ENCODE measurements at places on chromosomes 11 and 22.

DNA sequence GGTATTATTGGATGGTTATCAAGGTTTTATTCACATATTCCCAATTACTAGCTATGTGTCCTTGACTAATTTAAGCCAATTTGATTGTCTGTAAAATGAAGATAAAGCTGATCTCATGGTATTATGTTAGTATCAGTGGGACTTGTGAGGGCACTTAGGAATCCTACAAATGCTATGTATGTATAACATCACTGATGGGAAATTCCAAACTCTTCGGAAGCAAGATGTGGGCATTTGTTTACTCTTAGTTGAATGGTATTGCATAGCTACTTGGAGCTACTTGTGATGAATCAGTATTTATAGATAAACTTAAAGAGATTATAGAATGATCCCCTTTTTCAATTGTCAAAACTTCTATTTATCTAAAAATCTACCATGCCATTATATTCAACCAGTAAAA is 239.9 kb downstream of the CNTN5 start:
- no peak for DNase-seq

GRCh38 chr11:104690241-104690640 is 208.0 kb downstream of the CASP12 start:
- DNase-seq, result no peak

DNA sequence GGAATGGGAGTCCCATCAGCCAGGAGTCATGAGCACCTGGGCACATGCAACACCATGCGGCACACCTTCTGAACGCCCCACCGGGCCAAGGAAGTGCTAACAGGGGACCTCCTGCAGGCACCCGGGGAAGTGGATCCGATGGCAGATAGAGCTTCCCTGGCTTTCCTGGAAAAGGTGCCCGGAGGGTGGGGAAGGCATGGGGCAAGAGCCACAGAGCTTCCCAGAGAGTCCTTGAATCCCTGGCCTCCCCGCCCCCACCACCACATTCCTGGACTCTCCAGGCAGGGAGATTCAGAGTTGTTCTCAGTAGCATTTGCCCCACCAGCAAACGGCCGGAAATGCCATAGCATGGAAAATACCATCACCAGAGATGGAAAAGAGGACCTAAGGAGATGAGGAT is 8.3 kb downstream of the TRIM29 start:
- no peak for DNase-seq

GRCh38 chr11:120710354-120711131 is 199.0 kb downstream of the GRIK4 start:
- no peak for DNase-seq

DNA sequence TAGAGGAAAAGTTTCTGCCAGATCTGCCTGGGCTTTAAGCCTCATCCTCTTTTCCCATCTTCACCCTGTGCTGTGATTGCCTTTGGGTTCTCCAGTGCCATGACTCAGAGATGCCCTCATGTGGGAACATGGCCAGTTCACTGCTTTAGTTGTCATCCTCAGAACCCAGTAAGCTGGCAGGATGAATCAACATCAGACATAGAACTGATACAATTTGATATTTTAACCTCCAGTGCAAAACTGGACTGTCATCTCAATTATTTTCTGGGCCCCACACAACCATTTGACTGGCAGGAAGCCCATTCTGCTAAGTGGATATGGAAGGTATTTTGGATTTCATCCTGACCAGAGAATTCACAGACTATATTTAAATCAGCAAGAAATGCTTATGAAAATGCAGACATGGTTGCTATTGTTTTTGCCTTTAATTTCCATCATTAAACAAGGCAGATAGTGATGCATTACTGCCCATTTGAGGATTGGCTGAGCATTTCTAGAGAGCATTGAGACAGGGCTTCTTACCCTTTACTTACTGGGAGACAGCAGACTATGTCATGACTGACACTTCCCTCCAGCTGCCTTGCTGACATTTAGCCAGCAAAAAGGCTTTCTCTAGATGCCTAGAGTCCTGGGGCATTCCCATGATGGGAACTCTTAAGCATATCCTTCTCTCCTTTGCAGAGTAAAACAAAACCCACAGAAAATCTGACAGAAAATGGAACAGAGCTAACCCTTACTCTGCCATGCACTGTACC is 327.1 kb upstream of the MTNR1B start:
- DNase-seq, result no peak

- DNase-seq, result no peak
Measured at GRCh38 chr11:111186308-111186915, 59.1 kb upstream of the POU2AF2 start.

GRCh38 chr11:126598344-126599216 is 243.1 kb downstream of the ST3GAL4 start:
- no peak for DNase-seq

DNA sequence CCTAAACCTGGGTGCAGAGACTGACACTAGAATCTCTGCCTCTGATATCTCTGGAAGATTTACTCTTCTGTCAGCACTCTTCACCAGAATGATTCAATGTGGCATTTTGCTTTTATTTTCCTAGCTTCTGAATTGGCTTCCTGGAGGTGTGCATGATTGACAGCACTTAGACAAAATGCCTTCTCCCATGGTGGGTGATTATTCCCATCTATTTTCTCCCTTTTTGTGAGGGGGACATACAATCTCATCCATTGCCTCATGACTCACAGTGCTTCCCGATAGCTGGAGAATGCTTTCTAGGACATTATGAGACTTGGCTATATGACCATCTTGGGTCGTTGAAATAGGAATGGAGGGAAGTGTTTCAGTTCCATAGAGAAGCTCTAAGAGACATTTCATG is 4.0 kb upstream of the TRIM68 start:
- no peak for DNase-seq

DNA sequence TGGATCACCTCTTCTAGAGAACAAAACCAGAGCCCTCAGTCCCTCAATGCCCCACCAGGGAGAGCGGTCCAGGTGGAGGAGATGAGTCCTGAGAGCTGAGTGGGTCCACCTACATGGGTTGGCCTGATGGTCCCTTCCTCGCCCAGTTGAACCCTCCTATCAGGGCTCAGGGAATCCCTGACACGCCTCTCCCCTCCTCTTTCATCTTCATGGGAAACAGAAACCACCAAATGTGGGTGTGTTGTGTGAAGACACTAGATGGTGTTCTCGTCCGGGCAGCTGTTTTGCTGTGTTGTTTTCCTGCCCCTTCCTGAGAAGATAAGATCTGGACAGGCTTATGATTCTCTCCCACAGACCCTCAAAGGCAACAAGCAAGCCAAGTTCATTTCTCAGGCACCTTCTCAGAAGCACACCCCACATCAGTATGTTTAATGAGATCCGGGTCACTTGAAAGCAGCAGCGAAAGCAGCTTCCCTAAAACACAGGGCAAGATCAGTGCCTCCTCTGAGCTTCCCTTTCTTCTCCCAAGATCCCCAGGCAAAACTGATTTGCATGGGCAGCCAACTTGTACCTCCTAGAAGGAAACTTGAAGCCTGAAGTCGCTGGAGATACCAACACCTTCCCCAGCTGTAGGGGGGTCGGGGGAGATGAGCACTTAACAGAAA is 35.3 kb upstream of the POU2AF1 start:
- DNase-seq, result no peak

DNA sequence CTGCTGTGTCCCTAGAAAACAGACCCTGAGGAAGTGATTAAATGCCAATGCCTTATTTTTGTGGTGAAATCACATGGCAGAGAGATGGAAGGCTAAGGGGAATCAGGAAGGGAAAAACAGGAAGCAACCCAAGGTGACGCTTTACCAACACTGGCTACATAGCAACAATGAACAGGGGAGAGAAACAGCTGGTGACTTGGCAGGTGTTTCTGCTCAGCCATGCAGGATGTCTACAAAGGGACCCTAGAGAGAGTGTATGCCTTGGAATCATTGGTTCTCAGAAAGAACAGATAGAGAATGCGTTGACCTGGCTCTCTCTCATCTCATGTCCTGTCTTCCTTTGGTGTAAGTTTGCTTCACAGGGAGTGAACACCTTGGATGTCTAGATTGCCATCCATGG is 911.9 kb downstream of the OPCML start:
- DNase-seq, result no peak

DNA sequence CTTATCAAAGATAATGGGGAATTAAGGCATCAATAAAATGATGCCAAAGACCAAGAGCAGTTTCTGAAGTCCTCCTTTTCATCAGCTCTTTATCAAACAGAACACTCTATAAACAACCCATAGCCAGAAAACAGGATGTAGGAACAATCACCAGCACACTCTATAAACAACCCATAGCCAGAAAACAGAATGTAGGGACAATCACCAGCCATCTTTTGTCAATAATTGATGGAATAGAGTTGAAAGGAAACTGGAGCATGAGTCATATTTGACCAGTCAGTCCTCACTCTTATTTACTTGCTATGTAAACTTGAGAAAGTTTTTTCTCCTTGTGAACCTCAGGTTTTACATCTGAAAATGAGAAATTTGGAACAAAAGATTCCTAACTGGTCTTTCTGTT is 10.0 kb downstream of the MS4A2 start:
- DNase-seq, result no peak

DNA sequence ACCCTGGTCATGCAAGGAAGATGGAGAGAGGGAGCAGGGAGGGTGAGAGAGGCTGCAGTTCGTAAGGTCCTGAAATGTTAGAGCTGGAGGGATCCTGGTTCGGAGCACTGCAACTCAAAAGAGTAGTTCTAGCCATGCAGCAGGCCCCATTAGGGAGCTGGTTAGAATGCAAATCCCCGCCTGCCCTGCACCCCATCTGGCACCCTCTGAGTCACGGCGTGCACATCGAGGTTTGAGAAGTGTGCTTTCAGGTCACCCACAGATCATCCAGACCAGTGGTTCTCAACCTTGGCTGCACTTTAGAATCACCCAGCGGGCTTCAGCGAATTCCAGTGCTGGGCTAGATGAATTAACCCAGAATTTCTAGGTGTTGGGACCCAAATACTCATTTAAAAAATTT is 48.2 kb downstream of the ST3GAL4 start:
- no peak for DNase-seq

DNA sequence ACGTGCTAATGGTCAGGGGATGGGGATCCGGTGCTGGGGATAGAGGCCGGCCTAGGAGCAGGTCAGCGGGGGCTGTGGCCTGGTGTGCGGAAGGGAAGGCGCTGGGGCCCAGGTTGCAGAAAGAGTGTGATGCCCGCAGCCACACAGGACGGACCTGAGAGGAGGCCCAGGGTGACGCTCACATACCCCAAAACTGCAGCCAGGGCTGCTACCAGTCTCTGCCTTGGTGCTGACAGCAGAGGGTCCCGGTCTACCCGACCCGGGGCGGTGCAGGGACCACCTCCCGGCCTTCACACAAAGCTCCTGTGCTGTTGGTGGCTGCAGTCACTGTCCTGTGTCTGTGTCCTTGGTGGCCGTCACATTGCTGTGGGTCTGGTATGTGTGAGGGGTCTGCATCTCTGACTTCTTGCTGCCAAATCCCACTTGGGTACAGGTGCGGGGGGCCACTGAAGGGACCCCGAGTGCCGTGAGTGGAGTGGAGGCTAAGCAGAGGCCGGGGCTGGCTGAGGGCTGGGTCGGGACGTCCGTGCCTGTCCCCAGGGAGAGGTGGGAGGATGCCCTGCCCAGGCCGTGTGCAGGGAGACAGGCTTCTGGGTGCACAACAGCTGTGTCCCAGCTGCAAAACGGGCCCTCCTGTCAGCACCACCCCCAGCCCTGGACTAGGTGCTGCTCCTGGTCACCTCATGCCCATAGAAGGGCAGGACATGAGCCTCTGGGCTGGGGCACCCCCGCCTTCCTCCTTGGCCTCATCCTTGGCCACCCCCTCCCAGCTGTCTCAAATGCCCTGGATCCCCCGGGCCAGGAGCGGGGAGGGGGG is 1.5 kb downstream of the LSP1 start:
- DNase-seq, result no peak

DNA sequence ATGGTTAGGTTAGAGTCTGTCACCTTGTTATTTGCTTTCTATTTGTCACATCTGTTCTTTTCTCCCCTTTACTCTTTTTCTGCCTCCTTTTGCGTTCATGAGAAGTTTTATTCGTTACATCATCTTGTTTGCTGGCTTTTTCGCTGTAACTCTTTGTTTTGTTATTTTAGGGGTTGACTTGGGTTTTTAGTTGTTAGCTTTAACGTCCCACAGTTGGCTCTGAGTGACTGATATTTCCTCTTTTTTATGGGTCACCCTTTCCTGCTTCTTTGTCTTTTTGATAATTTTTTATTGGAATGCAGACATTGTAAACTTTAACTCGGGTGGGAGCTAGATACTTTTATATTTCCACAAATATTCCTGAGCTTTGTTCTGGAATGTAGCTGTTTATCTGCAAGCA is 13.3 kb upstream of the TNNT3 start:
- DNase-seq, result no peak

DNA sequence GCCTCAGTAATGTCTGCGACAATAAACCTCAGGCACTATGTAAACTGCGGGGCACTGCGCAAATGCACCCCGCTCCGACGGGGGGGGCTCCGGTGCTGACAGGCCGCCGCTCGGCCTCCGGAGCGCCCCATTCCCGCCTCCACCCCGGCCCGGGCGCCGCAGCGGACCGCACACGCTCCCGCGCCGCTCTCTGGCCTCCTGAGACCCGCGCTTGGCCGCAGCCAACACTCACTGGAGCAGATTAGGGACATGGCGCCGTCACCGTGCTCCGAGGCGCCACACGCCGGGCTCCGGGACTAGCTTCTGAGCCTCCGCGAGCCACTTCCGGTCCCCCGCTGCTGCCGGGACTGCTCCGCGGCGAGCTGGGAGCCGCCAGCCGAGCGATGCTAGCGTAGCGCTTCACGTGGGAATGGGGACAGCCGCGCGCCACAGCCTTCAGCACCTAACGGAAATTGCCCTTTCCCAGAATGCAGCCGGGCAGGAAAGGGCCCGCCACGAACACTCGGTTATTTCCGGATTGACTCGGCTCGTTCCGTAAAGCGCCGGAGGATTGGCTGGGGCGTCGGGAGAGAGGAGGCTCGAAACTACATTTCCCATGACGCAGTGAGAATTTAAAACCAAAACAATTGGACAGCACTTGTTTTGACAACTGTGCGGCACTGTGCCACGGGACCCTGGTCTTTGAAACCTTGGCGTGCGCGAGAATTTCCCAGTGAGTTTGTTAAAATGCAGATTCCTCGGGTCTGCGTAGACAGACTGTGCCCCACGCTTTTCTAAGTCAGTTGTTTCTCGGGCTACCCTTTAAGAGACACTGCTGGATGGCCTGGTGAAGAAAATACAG is at the start of gene PRPF19:
TSS of gene PRPF19 (minus strand) at position 454 of the 841 bp plus-strand sequence. CDS start at position 251, 203 bp downstream.
- DNase-seq, result peak; percentile 98

DNA sequence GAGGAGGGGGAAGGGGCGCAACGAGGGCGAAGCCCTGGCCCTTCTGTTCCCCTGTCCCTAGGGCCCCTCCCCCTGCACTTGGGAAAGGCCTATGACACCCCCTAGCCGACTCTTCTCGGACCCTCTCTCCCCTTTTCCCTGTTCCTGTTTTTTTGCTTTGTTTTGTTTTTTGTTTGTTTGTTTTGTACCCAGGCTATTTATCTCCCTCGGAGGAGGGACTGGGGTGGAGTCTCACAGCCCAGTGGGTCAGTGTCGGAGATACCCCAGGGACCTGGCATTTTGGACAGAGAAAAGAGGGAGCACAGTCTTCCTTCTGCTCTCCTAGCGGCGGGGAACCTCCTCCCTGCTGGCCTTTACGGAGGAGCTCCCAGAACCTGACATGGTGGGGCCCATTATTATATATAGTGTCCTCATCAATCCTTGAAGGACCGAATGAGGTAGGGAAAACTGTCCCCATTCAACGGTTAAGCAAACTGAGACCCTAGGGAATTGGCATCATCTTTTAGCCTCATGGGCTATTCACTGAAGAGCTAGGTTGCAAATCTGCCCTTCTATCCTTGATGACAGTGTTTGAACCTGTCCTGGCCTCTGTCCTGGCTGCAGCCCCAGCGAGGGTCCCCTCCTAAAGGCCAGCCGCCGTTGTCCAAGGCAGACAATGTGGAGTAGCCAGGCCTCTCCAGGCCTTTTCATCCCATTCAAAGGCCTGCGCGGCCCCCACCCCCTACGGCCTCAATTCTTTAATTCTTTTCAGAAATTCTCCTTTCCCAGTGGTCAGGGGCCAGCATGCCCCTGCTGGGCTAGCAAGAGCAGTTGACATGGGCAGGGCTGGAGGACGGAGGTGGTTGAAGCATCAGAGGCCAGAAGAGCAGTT is 911 bp downstream of the EMID1 start:
- DNase-seq, result no peak

All from T47D (cell line).